ENCODE measurements at places on chromosomes 3 and 15. TPM values are rescaled to one million over a fixed set of nuclear protein-coding genes. Genes with fewer than 3 reads are reported as not detected.

Gene MESP2
- 0.15 TPM for total RNA-seq

DNA sequence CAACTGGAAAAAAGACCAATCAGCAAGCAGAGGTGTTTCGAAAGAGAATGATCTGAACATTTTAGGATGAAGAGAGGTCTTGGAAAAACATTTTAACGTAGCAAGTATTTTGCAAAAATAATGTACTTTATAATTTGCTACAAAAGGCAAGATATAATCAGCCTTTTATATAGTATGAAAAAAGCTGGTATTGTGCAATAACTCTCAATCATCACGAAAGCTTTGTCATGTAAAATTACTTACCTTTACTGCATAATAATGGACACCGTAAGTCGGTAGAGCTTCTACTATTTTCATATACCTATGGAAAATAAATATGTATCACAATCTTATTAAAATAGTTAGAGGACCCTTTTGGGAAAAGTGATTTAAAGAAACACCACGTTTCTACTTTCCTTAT, 95.7 kb upstream of the LMOD3 start:
- no peak for DNase-seq

Gene OIP5
- 0.38 TPM for total RNA-seq

- DNase-seq = no peak
Measured at GRCh38 chr15:88419830-88420229, 47.4 kb downstream of the MRPL46 start.

Gene AADAC
- 184 TPM for total RNA-seq

Gene PLA1A
- 13.5 TPM for total RNA-seq

GRCh38 chr3:56782215-56782614, 19.5 kb downstream of the ARHGEF3 start:
- no peak for DNase-seq
